ENCODE measurements at places on chromosomes 1 and 21.

GRCh38 chr1:22749919-22750684 is 39.5 kb downstream of the EPHB2 start:
- no peaks in the 10 kb centered on the region for H3K36me3 ChIP-seq
- H3K27ac ChIP-seq, result no peak overlapping the region
- H3K27me3 ChIP-seq, result no peaks in the 10 kb centered on the region
- no peak overlapping the region for H3K4me3 ChIP-seq

DNA sequence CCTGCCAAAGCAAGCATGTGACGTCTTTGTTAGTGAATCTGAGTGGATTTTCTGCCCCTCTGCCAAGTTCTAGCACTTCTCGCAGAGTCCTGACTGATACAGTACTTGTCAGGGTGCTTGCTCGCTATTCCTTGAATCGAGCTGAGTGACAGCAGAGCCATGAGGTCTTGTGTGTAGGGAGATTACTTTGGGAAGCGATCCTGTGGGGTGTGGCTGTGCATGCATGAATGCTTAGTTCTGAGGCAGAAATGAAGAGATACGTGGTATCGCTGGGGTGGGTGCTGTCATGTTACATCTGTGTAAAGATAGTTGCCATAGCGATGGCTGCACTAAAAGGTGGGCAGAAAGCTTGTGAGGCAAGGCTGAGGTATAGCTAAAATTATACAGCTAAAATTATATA is 19.3 kb upstream of the DNAJC28 start:
- H3K27ac ChIP-seq, result peak overlapping the region; percentile 6
- H3K4me1 ChIP-seq, result no peaks in the 10 kb centered on the region
- H3K4me3 ChIP-seq, result no peak overlapping the region
- no peak for DNase-seq
- no peaks in the 10 kb centered on the region for H3K27me3 ChIP-seq

DNA sequence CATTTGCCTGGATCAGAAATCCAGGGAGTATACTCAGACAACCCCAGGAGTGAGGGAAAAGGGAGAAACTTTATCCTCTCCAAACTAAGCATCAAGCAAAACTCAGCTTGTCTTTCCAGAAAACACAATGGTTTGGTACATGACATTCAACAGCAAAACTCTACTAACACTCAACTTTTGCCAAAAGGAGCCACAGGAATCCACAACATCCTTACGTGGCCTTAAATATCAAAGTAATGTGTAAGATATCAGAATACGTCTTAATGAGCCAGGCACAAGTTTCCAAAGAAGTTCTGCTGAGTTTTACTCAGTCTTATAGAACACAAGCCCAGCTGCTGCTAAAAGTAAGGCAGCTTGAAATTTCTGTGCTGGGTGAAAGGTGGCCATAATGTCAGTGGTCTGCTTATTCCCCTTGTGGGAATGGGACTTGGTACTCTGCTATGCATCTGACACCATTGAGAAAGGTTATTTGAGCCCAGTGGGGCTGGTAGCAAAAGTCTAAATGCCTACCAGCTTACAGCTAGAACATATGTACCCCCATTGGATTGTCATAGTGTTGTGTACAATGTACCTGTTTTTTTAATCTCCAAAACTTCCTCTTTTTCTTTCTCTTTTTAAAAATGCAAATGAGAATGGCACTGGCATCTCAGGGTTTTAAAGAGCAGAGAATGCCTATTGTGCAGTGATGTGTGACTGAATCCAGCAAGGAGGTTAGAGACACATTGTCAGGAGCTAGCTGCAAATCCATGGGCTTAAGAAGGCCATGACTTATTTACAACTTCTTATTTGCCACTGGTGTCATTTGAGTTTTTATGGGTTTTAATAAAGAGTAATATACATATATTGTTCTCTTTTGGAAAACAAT is 62.0 kb upstream of the ST6GALNAC3 start:
- H3K27ac ChIP-seq, result no peak overlapping the region
- no peaks in the 10 kb centered on the region for H3K4me1 ChIP-seq
- no peaks in the 10 kb centered on the region for H3K27me3 ChIP-seq
- no peaks in the 10 kb centered on the region for H3K36me3 ChIP-seq
- no peak overlapping the region for H3K4me3 ChIP-seq
- DNase-seq, result no peak

DNA sequence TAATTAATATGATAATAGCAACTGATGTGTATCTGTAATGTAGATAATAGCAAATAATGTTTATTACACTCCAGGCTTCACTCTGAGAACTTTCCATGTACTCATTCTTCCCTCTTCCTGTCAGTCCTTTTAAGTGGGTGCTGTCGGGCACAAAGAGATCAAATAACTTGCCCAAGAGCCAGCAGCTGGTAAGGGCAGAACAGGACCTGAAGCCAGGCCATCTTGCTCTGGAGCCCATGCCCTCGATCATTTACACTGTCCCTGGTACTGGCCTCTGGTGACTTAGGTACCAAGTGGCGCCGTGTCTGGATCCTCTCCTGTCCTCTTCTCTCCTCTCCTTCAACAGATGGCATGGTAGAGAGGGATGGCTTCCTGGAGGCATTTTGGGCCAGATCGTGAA is 97.2 kb downstream of the VPS13D start:
- peaks cover 18% of the 10 kb centered on the region for H3K36me3 ChIP-seq
- H3K4me1 ChIP-seq, result no peaks in the 10 kb centered on the region
- H3K27me3 ChIP-seq, result no peaks in the 10 kb centered on the region
- H3K27ac ChIP-seq, result no peak overlapping the region
- H3K4me3 ChIP-seq, result no peak overlapping the region
- no peak for DNase-seq

GRCh38 chr1:160656737-160657136 is 9.9 kb upstream of the SLAMF1 start:
- DNase-seq, result no peak
- peaks cover 6% of the 10 kb centered on the region for H3K27me3 ChIP-seq
- H3K27ac ChIP-seq, result no peak overlapping the region

GRCh38 chr1:202692959-202693555 is 17.2 kb downstream of the SYT2 start:
- DNase-seq, result peak; percentile 90
- no peak overlapping the region for H3K27ac ChIP-seq
- H3K36me3 ChIP-seq, result no peaks in the 10 kb centered on the region

DNA sequence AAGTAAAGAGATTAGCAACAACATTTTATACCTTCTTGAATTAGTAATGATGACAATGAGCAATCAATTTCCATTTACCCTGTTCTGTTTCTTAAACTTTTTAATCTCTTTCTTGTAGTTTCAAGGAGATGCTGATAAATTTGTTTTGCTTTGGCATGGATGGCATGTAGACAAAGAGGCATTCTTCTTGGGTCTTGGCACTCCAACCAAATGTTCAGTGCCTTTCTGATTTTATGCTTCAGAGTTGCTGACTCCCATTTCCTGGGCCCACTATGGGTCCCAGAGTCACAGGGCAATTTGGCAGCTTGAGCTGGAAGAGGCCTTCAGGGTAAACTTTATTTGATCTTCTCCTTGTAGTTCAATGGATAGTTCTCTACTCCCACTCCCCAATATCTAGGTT is 42.1 kb upstream of the OSBPL9 start:
- no peaks in the 10 kb centered on the region for H3K27me3 ChIP-seq
- no peak overlapping the region for H3K27ac ChIP-seq
- H3K4me3 ChIP-seq, result no peak overlapping the region
- peaks cover 7% of the 10 kb centered on the region for H3K4me1 ChIP-seq

- H3K27ac ChIP-seq, result no peak overlapping the region
- no peak for DNase-seq
- no peaks in the 10 kb centered on the region for H3K27me3 ChIP-seq
- peaks cover 14% of the 10 kb centered on the region for H3K4me1 ChIP-seq
- H3K36me3 ChIP-seq, result no peaks in the 10 kb centered on the region
- no peak overlapping the region for H3K4me3 ChIP-seq
Observed at GRCh38 chr1:193754151-193754550, 567.7 kb upstream of the B3GALT2 start.

DNA sequence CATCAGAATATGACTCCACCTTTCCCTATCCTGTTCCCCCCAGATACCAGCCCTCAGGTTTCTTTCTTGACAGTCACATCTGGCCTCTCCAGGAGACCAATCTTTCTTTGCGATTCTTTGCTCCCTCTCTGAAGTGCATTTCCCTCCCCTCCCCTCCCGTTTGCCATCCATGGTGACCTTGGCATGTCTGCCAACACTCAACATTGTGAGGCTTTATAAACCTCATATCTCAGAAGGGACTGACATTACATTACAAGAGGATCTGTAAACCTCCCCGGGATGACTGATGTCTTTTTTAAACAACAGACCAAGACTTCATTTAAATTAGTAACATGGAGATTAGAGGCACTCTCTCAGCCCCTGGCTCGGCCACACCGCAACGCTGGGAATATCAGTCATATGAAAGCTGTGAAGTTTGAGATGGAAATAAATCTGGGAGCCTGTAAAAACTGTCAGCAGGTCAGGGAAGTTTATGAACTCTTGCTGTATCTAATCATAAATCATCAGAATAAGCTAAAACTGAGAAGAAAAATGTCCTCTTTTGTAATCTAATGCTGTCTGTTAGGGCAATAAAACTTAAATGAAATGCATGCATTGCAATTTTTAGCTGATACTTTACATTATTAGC is 401.7 kb upstream of the PROX1 start:
- H3K36me3 ChIP-seq, result no peaks in the 10 kb centered on the region
- no peak overlapping the region for H3K27ac ChIP-seq
- no peak overlapping the region for H3K4me3 ChIP-seq

DNA sequence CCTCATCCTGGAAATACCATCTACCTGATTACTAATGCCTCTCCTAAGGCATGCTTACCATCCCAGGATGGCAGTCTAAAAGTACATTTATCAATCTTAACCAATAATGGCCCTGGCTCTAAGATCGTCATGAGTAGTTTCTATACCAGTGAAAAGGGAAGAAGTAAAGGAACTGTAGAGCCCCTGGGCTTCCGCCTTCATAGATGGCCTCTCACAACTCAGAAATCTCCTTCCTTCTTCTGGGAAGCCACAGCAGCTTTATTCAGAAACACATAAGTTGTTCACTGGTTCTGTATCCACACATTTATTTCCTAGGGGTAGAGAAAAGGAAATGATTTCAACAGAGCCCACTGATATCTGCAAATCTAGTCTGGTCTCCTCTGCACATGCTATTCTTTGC is 41.0 kb upstream of the CD5L start:
- H3K4me1 ChIP-seq, result no peaks in the 10 kb centered on the region
- no peaks in the 10 kb centered on the region for H3K36me3 ChIP-seq
- H3K4me3 ChIP-seq, result no peak overlapping the region
- no peak for DNase-seq
- H3K27me3 ChIP-seq, result no peaks in the 10 kb centered on the region
- H3K27ac ChIP-seq, result no peak overlapping the region

DNA sequence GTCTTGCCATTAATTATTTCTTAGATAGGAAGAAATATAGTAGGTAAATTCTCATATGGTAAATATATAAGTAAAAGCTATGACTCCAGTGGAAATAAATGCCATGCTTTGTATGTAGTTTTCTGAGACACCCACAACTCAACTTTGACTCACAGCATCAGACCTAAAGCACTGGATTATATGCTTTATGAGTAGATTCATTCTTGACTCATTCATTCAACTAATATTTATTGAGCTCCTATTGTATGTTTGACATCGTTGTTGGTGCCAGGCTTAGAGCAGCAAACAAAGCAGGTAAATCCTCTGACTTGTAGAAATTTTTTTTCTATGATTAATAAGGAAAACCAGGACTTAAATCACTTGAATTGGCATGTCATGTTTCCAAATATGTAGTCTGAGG is 211.4 kb downstream of the PTPRC start:
- H3K4me3 ChIP-seq, result no peak overlapping the region
- no peaks in the 10 kb centered on the region for H3K27me3 ChIP-seq

DNA sequence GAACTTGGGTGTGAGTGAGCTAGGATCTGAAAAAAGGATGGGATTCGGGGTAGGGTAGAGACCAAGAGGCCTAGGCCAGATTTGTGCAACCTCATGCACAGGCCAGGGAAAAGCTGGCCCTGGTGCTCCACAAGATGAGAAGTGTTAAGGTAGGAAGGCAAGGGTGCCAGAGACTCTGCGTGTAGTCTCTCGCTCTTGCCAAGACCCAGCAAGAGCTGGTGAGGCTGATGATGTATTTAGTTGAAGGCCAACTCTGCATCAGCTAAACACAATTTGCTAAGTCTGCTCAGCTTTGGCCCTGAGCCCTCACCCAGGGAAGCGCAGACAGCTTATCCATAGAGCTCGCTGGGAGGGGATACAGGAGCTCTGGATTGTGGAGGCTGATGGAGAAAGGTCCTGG is 26.6 kb upstream of the SOX13 start:
- no peak for DNase-seq
- no peak overlapping the region for H3K27ac ChIP-seq
- H3K27me3 ChIP-seq, result peaks cover 4% of the 10 kb centered on the region
- H3K36me3 ChIP-seq, result no peaks in the 10 kb centered on the region
- peaks cover 9% of the 10 kb centered on the region for H3K4me1 ChIP-seq

DNA sequence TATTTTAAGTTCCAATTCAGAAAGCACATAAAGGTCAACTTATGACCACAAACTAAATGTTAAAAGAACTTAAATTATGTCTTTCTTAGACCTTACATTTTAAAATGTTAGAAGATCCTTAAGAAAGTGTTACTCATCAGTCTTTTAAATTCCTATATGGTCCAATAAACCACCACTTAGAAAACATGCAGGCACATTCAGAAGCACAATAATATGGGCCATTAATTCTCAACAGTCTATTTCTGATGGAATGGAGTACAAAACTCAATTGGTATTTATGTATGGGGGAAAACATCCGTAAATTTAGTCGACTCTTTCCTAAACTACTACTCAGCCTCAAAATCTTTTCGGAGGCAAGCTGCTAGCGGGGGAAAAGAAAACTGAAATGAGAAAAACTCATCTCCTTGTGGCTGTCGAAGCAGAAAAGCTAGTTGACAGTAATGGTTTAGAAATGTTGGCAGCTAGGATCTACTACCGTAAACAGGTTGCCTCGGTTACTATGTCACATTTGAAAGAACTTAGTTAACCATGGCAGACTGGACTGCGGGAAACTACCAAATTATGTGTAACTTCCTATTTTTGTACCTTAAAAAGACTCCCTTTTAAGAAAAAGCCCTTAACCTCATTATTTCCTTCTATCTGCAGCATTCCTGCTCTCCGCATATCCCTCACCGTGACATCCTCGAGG is 1.0 kb downstream of the TRMT1L start:
- DNase-seq, result no peak
- no peaks in the 10 kb centered on the region for H3K36me3 ChIP-seq
- peaks cover 3% of the 10 kb centered on the region for H3K27me3 ChIP-seq
- peak overlapping the region; percentile 98 for H3K4me3 ChIP-seq
- peak overlapping the region; percentile 27 for H3K27ac ChIP-seq

DNA sequence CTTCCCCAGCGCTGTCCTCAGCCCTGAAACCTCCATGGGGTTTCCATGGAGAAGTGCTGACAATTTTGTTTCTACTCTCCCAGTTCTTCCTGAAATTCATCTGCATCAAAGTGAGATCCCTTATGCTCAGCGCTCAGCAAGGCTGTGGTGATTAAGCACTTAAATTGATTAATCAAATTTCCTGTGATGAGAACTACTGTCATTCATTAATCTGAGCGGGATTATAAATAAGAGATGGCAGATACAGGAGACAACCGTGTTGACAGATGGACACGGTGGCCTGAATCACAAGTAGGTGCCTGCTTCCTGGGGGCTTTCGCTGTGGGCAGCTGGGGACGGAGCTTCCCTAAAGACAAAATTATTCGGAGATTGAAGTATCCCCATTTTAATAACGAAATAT is 329.1 kb upstream of the VAMP3 start:
- H3K4me3 ChIP-seq, result no peak overlapping the region
- peaks cover 3% of the 10 kb centered on the region for H3K4me1 ChIP-seq
- no peak for DNase-seq
- no peak overlapping the region for H3K27ac ChIP-seq
- H3K36me3 ChIP-seq, result no peaks in the 10 kb centered on the region

GRCh38 chr1:65196926-65197325 is 48.9 kb downstream of the AK4 start:
- H3K27ac ChIP-seq, result peak overlapping the region; percentile 63
- H3K36me3 ChIP-seq, result peaks cover 47% of the 10 kb centered on the region

Data from WTC11 (cell line).